ENCODE measurements at places on chromosomes 13 and 19. TPM values are rescaled to one million over a fixed set of nuclear protein-coding genes. Genes with fewer than 3 reads are reported as not detected.

Gene EPSTI1
- 7.9 TPM for total RNA-seq

GRCh38 chr13:35163674-35164073, 221.6 kb downstream of the NBEA start:
- H3K27me3 ChIP-seq = no peaks in the 10 kb centered on the region
- H3K4me3 ChIP-seq = no peak overlapping the region
- H3K36me3 ChIP-seq = no peaks in the 10 kb centered on the region
- no peak overlapping the region for H3K27ac ChIP-seq
- H3K4me1 ChIP-seq = no peaks in the 10 kb centered on the region

DNA sequence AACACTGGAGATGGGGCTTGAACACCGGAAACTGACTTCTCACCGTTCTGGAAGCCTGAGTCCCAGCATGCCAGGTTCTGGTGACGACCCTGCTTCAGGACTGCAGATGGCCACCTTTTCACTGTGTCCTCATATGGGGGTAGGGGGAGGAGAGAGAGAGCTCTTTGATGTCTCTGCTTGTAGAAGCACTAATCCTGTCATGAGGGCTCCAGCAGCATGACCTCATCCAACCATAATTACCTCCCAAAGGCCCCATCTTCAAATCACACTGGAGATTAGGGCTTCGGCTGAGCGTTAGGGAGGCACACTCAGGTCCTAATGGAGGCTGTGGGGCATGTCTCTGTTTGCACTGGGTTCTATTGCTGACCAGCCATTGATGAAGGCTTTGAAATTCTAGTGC, 255.3 kb downstream of the TEX29 start:
- no peaks in the 10 kb centered on the region for H3K36me3 ChIP-seq
- no peak overlapping the region for H3K4me3 ChIP-seq
- no peak for DNase-seq
- no peaks in the 10 kb centered on the region for H3K27me3 ChIP-seq

Gene ZNF229
- total RNA-seq = 4.1 TPM

Gene GRIN3B
- 0.14 TPM for total RNA-seq

GRCh38 chr19:46186717-46187101, 38.7 kb downstream of the IGFL2 start:
- no peak overlapping the region for H3K4me3 ChIP-seq
- no peak for DNase-seq
- H3K27me3 ChIP-seq = no peaks in the 10 kb centered on the region
- H3K27ac ChIP-seq = no peak overlapping the region
- H3K36me3 ChIP-seq = no peaks in the 10 kb centered on the region
- H3K4me1 ChIP-seq = no peaks in the 10 kb centered on the region

- H3K36me3 ChIP-seq = no peaks in the 10 kb centered on the region
- H3K4me3 ChIP-seq = no peak overlapping the region
- no peak for DNase-seq
- peaks cover 5% of the 10 kb centered on the region for H3K27me3 ChIP-seq
- no peak overlapping the region for H3K27ac ChIP-seq
Measured at GRCh38 chr19:54428323-54429175, 13.3 kb downstream of the TTYH1 start.
